Suppressor macrophage (primary cell): ENCODE measurements at places on chromosomes 4 and X.

DNA sequence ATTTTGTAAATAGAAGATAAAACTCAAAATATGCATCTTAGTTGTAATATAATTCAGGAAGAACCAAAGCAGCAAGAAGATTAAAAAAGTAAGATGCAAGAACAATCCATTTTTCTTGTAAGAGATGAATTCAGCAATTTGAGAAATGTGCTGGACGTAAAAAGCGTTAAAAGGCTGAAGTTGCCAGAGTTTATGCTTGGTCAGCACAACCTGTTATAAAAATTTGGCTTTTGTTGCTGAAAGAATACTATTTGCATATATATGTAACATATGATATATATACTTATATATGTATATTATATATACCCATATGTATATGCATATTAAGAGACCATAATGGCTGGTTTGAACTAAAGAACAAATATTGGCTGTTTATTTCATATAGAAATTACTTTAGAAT is 449.6 kb upstream of the FAM241A start:
- DNase-seq, result no peak

GRCh38 chr4:968221-968620 is 5.1 kb downstream of the DGKQ start:
- DNase-seq, result no peak

- DNase-seq, result no peak
Observed at GRCh38 chr4:85979276-85979675, 380.6 kb downstream of the MAPK10 start.

DNA sequence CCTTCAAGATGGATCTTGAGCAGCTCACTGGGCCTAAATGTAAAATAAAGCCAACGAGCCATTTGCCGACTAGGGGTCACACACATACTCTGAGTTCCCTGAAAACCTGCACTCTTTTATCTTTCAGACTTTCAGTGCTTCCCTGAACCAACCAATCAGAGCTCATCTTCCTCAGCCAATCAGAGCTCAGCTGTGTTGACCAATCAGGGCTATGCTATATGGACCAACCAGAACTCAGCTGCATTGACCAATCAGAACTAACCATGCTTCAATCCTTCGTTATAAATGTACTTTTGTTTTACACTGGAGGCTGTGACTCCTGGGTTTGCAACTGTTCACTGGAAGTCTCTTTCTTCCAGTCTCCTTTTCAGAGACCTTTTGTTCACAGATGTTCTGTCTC is 19.3 kb downstream of the SLC25A53 start:
- no peak for DNase-seq

DNA sequence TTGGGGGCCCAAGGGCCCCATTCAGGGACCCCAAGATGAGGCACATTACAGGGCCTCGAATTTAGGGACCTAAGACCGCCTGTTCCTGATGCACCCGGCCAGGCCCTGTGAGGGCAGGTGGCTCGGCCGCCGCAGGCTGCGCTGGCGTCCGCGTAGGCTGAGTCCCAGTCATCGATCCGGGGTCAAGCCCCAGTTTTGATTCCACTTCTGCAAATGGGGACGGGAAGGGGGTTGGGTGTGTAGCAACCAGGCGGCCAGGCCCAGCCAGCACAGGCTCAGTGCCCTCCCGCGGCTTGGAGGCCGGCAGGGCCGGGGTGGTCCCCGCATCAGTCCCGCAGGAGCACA is 327 bp downstream of the PNPLA4 start:
- peak; percentile 59 for DNase-seq

GRCh38 chrX:9327086-9327746 is 137.6 kb upstream of the TBL1X start:
- DNase-seq, result no peak

DNA sequence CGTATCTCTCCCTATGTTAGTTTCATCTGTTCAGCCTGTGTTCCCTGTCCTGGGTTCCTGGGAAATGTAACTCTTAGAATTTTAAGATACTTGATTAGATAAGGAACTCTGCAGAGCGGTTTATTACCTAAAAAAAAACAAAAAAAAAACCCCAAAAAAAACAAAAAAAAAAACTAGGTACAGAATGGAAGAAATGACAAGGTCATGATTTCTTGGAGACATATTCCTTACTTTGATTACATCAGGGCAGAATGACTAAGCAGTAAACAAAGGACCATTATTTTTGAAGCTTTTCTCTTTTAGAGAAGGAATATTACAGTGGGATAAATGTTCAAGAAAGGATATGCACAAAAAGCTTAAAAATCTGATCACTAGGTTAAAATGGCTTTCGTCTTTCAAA is 171.8 kb downstream of the ARAP2 start:
- no peak for DNase-seq

DNA sequence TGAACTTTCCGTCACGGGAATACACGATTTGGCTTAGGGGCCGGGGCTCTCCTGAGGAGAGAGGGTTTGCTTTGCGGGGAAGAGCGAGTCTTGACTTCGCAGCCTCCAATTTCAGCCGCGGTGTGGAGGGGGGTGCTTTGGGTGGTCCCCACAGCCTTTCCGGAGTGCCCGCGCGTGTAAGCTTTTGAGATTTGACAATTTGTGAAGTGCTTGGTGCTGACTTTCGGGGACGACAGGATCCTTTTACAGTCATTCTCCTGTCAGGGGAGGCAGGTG is 355 bp downstream of the SCML1 start:
- no peak for DNase-seq

GRCh38 chrX:11666164-11666563 is 444 bp upstream of the ARHGAP6 start:
- no peak for DNase-seq

DNA sequence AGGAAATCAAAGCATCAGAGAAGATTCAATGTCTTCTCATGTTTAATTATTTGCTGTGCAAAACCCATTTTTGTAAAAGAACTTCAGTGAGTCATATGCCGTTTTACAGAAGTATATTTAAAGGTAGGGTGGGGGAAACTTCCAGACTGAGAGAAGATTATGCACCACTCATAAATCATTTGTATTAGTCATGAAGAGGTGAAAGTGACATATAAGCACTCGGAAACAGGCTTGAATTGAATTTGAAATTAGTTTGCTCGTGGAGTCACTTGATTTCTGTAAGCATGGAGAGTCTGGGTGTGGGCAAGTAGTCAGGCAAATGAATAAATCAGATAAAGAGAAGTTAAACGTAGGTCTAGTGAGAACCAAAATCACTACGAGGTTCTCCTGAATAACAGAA is 335.1 kb downstream of the ANK2 start:
- no peak for DNase-seq

GRCh38 chr4:85102606-85103005 is 136.1 kb upstream of the WDFY3 start:
- no peak for DNase-seq

- DNase-seq, result no peak
Observed at GRCh38 chr4:38172078-38172477, 211.9 kb downstream of the PTTG2 start.

GRCh38 chr4:70979445-70980008 is 13.9 kb upstream of the DCK start:
- peak; percentile 32 for DNase-seq

GRCh38 chrX:19747652-19748610 is 139.5 kb downstream of the SH3KBP1 start:
- DNase-seq, result peak; percentile 6

DNA sequence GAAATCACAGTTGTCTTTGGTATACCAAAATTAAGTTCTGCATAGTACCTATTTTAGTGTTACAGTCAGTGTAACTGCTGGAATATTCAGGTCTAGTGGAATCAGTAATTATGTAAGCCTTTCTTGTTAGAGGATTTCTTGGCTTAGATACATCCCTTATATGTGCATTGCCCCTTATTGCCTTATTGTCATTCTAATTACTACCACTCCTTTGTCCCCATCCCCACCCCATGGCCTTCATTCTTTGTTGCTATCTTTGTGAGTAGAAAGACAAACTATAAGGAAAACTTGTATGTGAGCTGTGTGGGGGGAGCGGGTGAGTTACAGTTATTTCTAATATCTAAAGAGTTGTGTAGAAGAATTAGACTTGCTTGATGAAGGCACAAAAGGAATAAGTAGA is 36.9 kb upstream of the RPA4 start:
- DNase-seq, result no peak

- DNase-seq, result peak; percentile 22
Observed at GRCh38 chr4:118265312-118266144, 87.3 kb downstream of the PRSS12 start.

- no peak for DNase-seq
Observed at GRCh38 chr4:82578935-82579334, 17.1 kb upstream of the TMEM150C start.

GRCh38 chr4:7134737-7135388 is 57.5 kb upstream of the SORCS2 start:
- DNase-seq, result peak; percentile 10

DNA sequence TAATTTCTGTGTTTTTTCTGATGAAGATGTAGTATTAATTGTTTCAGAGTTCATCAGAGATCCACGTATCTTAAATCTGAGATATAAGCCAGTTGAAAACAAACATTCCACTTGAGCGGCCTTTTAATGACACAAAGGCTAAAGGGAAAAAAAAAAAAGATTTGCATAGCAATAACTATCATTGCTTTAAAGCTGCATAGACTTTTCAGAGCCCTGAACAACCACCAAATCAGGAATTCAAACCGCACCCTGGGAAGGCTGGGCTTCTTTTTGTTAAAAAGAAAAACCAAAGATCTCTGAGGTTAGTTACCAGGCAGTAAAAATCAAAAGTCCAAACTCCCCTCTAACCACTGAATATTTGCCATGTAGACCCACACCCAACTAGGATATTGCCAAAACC is 206.0 kb downstream of the HHIP start:
- no peak for DNase-seq

DNA sequence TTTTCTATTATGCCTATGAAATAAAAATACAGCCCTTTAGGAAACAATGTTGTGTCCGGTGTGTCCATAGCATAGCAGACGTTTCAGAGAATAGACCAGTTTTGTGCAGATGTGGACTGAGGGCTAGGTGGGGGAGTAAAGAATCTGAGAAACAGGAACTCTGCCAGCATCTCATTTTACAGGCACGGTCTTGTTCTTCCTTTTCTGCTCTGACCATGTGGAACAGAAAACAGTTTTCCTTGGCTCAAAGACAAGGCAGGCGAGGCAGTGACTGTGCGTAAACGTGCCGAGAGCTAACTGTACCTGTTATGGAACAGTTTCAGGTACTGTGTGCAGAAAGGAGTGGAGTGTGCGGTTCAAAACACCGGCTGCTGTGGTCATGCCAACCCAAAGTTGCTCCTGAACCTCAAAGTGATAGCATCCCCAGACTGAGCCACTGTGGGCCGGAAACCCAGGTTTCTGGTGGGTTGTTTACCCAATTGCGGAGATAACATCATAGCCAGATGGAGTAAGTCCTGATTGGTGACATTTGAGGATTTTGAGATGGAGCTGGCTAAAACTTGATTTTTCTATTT is 20.2 kb downstream of the CNGA2 start:
- DNase-seq, result no peak

DNA sequence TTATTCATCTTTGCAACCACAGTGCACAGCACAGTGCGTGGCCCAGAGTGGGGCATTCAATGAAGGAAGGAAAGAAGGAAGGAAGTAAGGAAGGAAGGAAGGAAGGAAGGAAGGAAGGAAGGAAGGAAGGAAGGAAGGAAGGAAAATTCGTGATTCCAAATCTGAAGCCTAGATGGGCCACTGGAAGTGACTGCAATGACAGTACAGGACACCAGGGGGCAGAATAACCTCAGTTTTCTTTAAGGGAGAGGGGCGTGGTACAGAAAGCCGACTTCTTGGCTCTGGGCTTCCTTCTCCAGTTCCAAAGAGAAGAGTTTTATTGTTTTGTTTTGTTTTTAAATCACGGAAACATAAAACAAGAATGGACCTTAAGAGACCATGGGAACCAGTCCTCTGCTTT is 47.8 kb downstream of the APLN start:
- peak; percentile 72 for DNase-seq

GRCh38 chrX:136909706-136910564 is 29.4 kb upstream of the RBMX start:
- DNase-seq, result peak; percentile 73
